ENCODE measurements at places on chromosomes 16 and 17.

DNA sequence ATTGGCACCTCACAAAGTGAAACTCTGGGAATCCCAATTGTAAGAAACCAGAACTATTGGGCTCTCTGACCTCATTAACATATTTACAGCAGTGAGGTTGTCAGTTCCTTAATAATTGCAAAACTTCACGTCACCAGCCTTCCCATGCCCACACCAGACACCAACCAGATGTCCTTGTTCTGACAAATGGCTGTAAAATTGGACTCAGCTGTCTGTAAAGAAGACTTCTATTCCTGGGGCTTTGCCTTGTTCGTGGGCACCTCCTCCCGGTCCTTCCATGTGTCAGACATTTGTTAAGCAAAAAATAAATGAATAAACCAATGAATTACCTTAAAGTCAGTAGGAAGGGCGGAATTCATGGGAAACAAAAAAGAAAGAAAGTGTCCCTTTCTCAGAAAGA lies 284.3 kb upstream of the CDH11 start:
- no peak for DNase-seq

GRCh38 chr16:370443-370842 lies at the start of gene MRPL28:
Gene MRPL28 (minus strand): TSS chr16:370538. CDS start chr16:370218, 320 bp downstream.
- DNase-seq = peak; percentile 84

- no peak for DNase-seq
Observed at GRCh38 chr17:65533852-65534457, 27.5 kb downstream of the AXIN2 start.

DNA sequence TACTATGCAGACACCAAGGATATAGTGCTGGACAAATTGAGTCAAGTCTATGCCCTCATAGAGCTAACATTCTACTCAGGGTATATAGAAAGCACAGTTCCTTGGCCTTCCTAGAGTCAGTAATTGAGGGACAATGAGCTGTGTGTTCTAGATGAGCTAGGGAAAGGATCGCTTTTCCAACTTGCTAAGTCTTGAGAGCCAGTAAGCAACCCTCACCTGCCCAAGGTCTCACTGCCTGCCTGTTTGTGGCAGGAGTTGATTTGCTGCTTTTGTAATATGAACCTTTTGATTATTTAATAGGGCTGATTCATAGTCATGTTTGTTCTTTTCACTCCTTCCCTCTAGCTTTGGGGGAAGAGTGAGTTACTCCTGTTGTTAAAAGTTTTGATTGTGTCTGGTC lies 6.5 kb downstream of the DDX42 start:
- no peak for DNase-seq

- no peak for DNase-seq
Observed at GRCh38 chr17:57536289-57536688, 208.8 kb downstream of the CCDC182 start.

DNA sequence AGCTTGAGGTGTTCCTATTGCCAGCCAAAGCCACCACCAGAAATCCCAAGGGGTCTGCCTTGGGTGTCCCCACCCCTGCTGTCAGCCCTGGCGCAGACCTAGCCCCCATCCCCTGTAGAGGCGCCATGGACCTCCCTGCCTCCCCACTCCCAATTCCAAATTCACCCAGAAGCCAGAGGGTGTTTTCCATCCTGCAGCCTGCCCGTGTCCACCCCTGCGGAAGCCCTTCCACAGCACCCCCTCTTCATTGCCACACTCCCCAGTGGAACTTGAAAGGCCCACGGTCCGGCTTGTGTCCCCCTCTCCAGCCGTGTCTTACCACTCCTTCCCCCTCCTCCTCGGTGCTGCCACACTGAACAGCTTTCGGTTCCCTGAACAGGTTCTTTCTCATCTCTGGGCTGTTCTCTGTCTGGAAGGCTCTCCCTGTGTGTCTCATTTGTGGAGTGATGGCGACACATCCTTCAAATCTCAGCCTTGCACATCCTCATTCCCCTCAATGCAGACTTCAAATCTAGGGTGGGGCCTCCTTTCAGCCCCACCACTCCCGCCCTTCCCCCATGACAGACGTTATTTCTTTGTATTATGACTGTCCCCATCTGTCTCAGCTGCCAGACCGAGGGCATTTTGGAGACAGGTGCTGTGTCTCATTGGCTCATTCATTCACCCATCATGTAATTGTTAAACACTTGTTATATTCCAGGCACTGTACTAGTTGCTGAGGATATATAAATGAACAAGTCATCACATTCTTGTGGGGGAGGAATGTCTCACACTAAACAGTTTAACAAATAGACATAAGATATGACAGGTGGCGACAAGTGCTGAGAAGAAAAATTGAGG lies 36.3 kb downstream of the ADGRG5 start:
- no peak for DNase-seq

- no peak for DNase-seq
Observed at GRCh38 chr17:73510981-73511718, 133.1 kb downstream of the SDK2 start.

DNA sequence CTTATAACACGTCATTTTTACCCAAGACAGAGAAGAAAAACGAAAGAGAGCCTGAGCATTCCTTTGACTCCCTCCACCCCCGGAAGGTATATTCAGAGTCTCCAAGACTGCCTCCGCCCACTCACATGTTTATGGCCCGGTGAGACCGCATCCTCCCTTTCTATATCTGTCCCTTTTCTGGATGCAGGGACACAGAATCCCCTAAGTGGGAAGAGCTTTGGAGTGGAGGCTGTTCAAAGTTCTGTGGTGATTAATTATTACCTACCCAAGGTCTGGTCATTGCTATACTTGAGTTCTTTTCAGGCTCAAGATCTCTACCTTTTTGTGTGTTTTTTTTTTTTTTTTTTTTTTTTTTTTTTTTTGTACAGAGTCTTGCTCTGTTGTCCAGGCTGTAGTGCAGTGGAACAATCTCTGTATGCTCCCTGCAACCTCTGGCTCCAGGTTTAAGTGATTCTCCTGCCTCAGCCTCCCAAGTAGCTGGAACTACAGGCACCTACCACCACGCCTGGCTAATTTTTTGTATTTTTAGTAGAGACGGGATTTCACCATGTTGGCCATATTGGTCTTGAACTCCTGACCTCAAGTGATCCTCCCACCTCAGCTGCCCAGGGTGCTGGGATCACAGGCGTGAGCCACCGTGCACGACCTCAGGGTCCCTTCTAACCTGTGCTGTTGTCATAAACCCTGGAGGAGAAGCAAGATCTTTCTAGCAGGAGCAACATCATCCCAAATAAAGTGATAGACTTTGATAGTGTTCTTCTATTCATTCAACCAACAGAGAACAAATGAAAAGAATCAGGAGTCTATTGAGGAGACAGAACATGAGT lies 407.1 kb downstream of the WWOX start:
- no peak for DNase-seq
